ENCODE measurements at places on chromosomes 2 and 18.

GRCh38 chr2:127381762-127382161 is 6.0 kb downstream of the MAP3K2 start:
- DNase-seq: no peak

DNA sequence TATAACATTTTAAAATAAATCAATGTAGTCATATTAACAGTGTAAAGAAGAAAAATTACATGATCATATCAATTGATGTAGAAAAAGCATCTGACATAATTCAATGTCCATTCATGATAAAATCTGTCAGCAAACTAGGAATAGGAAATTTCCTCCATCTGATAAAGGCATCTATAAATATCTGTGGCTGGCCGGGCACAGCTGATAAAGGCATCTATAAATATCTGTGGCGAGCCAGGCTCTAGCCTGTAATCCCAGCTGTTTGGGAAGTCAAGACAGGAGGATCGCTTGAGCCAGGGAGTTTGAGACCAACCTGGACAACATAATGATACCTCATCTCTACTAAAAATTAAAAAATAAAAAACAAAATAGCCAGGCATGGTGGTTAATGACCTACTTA is 18.1 kb upstream of the RANBP2 start:
- DNase-seq: no peak

DNA sequence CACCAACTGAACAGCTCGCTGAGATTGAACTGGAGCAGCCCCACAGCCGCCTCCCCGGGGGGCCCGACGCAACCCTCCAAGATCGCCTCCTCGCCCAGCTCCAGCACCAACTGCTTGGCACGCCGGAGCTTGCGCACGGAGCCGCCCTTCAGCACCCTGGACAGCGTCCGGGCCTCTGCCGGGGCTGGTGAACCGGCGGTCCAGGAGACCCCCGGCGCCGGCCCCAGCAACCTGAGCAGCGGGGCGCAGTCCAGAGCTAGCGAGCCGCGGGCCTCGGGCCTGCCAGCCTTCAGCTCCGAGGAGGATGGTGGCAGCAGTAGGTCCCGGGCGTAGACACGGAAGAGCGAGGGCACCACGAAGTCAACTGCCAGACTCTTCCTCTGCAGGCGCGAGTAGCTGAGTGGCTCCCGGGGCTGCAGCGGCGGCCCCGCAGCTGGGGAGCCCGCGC is 1.2 kb downstream of the ALK start:
- DNase-seq: no peak

GRCh38 chr18:29780816-29781215 is 1261.7 kb downstream of the DSC3 start:
- no peak for DNase-seq

GRCh38 chr18:40670668-40671375 is 1284.2 kb upstream of the PIK3C3 start:
- DNase-seq: no peak

DNA sequence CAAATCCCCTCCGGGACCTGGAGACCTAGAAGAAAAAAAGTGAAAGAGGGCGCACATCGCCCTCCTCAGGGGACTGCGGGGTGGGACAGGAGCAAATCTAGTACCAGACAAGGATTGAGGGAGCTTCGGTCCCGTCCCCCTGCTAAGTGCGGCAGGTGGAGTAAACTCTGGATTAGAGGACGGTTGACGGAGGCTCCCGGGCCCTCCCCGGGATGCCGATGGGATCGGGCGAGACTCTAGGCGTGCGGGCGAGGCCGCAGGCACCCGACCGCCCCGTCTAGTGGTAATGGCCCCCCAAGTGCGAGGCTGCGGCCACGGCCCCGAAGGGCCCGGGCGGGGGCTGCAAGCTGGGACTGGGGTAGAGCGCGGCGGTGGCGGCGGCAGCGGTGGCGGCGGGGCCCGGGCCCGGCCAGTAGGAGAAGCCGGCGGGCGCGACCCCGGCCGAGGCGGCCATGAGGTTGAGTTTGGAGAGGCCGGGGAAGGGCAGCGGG is 3.5 kb downstream of the FEV start:
- no peak for DNase-seq

DNA sequence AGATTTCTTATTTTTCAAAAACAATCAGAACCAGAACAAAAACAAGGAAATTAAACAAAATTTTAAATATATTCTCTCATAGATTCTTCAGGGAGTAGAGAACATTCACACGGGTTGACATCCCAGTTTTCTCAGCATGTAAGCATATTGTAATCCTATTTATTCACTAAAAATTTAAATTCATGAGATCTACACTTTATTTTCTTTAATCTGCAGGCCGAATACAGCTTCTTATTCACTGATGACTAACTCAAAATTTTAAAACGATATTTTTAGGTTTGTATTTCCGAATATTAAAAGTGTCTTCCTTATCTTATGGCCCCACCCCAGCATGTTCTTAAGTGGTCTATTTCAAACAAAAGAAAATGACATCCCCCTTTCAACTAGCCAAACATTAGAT is 262.4 kb downstream of the MEIS1 start:
- DNase-seq: no peak

GRCh38 chr18:69491576-69491975 is 90.9 kb downstream of the DOK6 start:
- DNase-seq: no peak

DNA sequence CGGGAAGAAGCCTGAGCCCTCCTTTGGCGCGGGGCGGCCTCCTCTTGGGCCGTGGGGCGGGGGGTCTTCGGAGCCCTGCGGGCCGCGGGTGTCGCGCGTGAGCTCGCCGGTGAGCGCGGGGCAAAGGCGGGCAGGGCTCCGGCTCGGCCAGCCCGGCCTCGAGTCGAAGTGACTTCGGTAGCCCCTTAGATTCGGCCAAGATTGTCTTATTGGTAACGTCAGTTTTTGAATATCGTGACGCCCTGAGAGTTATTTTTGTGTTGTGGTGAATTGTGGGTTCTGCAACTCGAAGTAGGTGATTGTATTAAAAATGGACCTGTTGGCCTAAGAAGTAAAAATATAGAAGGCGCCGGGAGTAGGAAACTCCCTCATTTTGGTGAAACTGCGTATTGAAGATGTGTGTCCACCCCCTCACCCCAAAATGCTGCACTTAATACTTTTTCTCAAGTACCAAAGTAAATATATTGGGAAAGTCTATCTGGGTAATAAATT is 669 bp downstream of the MARCHF7 start:
- no peak for DNase-seq

DNA sequence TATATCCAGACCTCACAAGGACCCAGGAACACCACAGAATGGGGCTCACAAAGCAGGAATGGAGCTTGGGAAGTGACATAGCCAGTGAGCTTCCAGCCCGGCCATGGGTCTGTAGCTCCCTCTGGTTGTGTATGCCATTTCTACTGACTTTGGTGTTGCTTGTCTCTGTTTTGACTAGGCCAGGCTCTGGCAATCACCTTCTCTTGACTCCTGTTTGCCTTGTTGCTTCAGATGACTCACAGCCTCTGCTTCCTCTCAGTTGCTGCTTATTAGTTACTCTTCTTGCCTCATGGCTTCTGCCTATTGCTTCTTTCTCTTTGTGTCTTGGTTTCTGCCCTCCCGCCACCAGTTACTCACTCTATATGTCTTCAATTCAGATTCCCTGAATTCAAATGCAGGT is 15.8 kb upstream of the IER3IP1 start:
- no peak for DNase-seq

DNA sequence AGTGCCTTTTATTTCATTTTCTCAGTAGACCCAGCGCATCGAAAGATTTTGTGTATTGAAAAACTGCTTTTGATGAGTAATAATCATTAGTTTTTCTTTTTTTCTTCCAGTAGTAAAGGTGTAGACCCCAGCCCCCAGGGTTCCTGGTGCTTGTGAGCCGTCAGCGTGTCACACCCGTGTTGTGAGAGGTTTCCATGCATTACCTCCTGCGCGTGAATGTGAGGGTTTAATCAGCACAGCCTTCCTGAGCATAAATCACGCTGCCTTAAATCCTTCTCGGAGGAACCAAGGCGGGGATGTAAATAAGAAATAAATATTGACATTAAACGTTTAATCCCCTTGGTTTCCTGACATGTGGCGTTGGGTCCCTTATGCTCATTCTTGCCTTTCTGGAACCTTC is 24.3 kb downstream of the TSHZ1 start:
- DNase-seq: no peak

DNA sequence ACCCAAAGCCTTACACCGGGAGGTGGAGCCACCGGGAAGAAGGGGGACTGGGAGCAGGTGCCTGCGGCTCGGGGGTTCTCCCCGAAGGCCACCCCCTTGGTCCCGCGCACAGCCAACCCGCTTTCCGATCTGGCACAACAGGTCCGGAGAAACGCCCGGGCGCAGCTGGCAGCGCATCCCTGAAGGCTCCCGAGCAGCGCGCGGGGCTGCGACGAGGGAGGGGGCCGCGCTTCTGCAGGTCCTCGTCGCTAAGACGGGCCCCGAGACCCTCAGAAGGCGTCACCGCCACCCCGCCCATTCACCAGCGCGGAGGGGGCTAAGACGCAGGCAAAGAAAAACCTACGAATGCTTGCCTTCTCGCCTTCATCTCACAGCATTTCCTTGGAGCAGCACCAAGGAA is 1.8 kb downstream of the CBLN2 start:
- no peak for DNase-seq

DNA sequence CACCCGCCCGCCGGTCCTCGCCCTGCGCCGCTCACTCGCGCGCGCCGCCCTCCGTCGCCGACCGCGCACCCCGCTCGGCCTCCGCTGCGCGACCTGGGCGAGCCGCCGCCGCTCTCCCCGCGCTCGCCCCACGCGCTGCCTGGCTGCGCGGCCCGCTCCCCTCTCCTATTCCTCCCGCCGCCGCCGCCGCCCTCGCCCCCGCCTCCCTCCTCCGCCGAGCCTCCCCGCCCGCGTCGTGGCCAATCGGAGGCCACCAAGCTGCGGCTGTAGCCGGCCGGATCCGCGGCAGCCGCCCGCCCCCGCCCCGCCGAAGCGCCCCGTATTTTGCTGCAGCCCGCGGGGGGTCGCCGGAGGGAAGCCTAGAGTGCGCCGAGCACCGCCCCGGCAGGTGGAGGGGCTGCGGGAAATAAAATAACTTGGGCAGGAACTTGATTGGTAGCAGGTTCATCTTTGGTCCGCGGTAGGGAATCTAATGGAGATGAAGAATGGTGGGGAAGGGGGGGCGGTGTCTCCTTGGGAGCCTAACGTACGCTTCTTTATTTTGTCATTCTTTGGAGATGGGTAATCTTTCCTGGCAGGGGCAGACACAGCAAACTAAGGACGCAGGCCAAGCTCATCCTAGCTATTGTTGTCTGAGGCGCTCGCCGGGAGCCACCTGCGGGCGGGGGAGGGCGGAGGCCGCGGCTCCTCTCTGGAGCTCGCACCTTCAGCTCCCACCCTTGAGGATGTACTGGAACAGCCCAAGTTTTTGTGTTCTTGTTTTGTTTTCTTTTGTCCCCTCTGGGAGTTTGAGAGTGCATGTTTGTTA is 1.1 kb upstream of the CDH2 start:
- no peak for DNase-seq

DNA sequence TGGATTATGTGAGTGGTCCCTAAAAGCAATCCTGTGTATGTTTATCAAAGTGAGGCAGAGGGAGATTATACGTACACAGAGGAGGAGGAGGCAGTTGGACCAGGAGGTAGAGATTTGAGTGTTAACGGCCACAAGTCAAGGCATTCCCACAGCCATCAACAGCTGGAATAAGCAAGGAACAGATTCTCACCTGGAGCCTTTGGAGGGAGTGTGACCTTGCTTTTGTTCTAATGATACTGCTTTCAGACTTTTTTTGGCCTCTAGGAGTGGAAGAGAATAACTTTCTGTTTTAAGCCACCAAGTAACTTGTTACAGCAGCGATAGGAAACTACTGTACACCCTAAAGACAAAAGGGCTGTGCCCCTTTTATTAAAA is 18.1 kb downstream of the LCLAT1 start:
- no peak for DNase-seq

- no peak for DNase-seq
These were observed 54.5 kb upstream of the DAPL1 start for GRCh38 chr2:158740621-158741020.

- peak; percentile 49 for DNase-seq
These were observed 2.2 kb downstream of the RND3 start for GRCh38 chr2:150485114-150485870.

DNA sequence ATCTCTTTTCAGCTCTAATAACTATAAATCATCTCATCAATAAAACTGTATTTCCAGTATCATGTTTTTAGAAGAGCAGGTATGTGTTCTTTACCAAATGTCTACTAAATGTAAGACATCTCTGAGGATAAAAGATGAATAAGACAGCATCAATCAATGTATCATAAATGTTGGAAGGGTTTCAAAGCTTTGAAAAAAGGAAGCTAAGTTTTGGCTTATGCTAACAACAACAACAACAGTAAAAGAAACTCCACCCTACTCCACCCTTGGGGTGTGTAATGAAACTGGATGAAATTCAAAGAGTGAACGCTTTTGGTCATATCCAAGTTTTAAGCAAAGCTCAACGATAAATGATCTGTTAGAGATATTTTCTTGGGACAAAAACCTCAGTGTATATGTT is 17.1 kb downstream of the PRKD3 start:
- no peak for DNase-seq

- no peak for DNase-seq
These were observed 119.2 kb downstream of the ANKRD44 start for GRCh38 chr2:197191177-197191939.

DNA sequence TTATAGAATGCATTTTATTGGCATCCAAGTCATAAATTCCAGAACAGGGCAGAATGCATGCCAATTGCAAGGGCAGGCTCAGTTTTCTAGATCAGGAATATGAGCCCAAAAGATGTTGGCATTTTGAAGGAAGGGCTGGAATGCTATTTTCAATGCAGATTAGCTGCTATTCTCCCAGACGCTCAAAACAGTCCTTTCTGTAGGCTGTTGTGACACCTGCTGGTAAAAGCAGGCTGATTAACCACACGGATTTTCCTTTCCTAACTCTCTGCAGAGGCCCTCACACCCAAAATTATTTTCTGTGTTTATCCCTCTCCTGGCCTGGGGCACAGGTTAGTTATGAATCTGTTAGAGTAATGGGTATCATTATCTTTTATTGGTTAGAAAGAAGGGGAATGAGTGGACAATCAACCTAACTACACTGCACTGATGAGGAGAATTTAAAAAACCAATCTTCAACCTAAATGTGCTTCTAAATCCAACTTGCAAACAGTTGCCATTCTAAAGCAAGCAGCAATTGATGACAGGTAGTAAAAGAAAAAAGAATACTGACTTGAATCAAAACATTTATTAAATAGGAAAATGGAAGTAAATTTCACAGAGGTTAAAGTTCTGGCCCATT is 94.0 kb downstream of the PLA2R1 start:
- peak; percentile 32 for DNase-seq

DNA sequence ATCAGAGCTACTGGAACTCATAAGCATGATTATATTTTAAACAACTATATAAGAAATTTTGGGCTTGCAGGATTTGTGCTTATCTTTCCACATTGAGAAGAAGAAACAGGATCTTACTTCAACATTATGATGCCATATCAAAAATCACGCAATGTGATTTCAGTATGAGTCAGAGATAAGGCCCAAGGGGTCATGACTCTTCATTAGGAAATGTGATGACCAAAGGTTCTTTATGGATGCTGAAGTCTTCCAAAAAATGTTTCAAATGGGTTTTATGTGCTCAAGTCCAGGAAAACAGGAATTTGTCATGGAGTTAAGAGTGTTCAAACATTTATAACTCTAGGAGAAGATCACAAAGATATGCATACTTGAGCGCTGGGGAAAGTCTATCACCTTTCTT is 7.8 kb upstream of the SERPINB2 start:
- no peak for DNase-seq

- no peak for DNase-seq
These were observed 2.8 kb downstream of the KCTD1 start for GRCh38 chr18:26545335-26546123.

Data from SW 1271 (cell line).